Skin of body (tissue), 3 donors: ENCODE measurements at places on chromosomes 2 and 18.

- peak; percentile 70 for DNase-seq
These were observed 40.1 kb downstream of the RTN4 start for GRCh38 chr2:55010149-55010591.

DNA sequence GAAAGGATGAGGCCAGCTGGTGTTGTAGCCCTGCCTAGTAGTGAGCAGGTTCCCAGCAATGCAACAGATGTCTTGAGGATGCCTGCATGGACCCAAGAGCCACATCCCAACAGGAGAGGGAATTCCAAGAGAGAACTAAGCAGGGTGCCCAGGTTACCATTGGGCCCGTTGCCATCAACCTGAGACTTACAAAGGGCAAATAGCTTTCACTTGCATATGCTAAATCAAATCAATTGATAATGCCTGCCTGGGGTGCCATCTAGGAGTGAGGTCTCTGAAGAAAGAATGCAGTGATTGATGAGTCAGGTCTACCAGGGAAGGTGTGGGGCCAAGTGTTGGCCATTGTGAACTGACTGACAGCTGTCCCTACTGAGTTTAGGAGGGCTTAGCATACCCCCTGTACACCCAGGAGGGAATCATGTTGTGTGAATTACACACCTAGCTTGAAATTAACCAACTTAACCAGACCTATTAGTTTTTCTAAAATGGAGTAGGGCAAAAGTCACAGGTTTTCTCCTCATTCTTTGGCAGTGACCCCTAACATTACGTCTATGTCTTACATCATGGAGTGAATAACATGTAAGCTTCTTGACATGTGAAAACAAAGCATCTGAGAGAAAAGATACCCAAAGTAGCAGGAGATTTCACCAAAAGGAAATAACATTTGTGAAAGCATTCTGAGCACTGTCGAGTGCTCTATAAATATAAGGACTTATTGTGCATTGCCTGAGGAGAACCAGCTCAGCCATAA is 32.3 kb downstream of the FHOD3 start:
- no peak for DNase-seq

DNA sequence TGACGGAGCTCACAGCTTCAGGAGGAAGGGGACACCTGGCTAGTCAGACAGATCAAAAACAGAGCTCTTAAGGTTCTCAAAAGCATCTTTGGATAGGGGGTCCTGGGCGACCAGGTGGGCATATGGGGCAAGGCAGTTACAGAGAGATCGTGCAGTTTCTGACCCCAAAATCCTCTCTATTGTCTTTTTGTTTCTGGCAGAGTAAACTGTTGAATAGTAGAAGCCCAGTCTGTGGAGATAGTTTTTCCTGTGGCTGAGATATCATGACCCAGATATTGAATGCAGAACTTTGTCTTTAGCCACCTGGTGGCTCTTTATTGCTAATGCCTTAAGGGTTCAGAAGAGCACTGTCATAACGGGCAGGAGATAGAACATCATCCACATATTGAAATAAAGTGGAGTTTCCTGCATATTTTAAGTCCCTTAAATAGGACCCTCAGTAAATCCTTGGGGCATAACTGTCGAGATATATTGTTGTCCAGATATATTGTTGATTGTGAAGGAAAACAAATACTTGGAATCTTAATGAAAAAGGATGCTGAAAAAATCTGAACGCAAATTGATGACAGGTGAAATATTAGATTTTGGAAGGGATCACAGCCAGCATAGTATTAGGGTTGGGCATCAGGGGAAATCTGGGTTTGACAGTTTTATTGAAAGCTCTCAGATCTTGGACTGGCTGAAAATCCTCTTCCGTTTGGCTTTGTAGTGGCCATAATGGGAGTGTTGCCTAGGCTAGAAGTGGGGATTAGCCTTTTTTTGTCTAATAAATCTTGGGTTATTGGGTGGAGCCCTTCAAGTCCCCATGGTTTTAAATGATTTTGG is 14.1 kb upstream of the ZDBF2 start:
- DNase-seq, result no peak

- DNase-seq, result no peak
These were observed 7.0 kb upstream of the FAM178B start for GRCh38 chr2:96993367-96993766.

- no peak for DNase-seq
These were observed 84.5 kb upstream of the TLK1 start for GRCh38 chr2:171244970-171245782.

DNA sequence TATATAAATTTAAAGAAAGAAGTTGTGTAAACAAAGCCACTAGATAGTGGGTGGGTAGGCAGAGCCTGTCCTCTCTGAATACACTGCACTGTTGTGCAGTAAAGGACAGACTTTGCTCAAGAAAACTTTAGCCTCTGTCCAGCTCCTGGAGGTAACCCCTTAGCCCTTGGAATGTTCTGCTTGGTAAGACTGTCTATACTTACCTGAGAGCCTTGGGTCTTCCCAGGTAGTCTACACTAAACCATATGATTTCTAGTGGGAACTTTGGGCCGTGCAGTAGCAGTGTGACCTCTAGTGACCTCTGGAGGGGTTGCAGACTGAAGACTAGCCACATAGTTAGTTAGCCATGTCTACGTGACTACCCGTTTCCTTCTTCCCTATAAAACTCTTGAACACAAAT is 678.3 kb upstream of the NRXN1 start:
- DNase-seq, result no peak

- DNase-seq, result no peak
These were observed 41.7 kb downstream of the PRKRA start for GRCh38 chr2:178409261-178409660.

DNA sequence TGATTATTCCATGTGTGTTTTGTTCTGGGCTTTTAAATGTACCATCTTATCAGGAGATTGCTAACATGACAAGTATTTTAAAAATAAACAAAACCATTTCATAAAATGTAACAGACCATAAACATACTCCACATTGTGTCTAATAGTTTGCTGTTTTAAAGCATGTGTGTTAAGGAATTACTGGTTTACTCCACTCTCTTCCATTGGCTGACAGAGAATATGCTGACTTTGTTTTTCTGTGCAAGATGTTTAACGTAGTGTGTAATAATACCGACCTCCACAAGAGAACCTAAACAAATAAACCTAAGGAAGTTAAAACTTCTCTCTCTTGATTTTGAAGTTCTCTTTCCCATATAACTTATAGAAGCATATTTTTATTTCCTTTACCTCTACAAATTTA is 17.0 kb upstream of the TMEM18 start:
- DNase-seq, result peak; percentile 46

DNA sequence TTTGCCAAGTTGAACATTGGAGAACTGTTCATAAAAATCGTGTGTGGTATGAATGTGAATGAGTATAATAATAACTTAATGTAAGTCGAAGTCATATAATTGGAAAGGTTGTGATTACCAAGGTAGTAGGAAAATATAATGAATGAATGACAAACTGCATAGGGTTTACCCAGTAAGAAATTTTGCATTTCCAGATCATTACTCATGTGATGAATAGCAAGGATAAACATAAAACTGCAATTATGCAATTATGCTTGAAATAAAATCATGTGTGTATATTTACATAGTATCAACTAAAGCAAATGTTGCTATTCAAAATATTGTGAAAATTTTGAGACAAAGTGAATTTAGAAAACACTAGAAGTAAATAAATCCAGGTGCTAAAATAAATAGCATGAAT is 1108.7 kb upstream of the TMEFF2 start:
- no peak for DNase-seq

DNA sequence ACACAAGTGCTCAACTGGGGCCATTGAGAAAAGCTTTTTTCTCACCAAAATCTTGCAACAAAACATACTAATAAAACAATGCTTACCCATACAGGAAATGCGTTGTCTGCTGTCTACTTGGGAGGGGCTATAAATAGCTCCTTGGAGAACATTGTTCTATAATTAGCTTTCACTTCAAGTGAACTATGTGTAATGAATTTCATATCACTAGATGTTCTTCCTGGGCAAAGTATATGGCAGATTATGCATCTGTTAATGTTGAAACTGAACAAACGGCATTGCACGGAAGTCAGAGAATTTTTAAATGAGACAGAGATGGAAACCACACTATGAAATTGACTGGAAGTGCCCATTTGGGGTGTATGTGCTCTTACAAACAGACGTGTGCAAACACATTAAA is 6.4 kb upstream of the NPAS2 start:
- no peak for DNase-seq

DNA sequence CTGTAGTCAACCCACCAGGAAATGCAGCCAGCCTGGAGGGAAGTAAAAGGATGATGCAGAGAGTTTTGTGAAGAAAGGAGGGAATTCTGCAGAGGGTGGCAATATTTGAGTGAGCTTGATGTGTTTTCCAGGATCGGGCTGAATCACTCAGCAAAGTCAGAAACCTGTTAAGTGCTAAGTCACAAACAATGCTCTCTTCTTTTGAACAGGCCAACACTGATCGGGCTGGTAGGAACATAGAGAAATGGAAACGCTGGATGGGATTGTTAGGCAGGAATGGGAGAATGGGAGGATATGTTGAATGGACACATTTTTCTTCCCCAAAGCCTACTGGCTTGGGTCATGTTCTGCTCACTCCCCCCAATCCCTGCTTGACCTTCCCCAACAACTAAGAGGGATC is 36.6 kb downstream of the KCNS3 start:
- DNase-seq, result no peak

GRCh38 chr18:41042866-41043265 is 912.2 kb upstream of the PIK3C3 start:
- DNase-seq, result no peak

GRCh38 chr2:62369541-62370202 is 136.3 kb downstream of the TMEM17 start:
- no peak for DNase-seq

- DNase-seq, result no peak
These were observed 579.0 kb downstream of the PLCL1 start for GRCh38 chr2:198383392-198383791.

DNA sequence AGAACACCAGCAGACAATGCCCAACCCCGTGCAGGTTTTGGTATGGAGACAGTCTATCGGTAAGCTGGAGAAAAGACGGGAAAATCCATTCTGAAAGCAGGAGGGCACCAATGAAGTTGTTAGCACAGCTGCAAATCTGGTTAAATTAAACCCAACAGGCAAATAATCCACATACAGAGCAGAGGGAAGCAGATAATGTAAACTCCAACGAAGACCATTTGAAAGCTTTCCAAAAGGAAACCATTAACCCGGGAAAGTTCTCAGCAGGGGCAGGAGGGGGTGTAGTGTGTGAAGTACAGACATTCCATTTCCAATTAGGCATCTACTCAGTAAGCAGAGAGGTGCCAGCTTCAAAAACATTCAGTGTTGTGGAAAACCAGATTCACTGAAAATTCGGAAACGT is 10.3 kb downstream of the EDAR start:
- peak; percentile 2 for DNase-seq

GRCh38 chr2:216987252-216987821 is 127.5 kb upstream of the TNP1 start:
- peak; percentile 99 for DNase-seq

GRCh38 chr18:5982332-5982731 is 87.0 kb upstream of the TMEM200C start:
- DNase-seq, result no peak

GRCh38 chr2:218990612-218991011 is 2.6 kb downstream of the CRYBA2 start:
- no peak for DNase-seq

DNA sequence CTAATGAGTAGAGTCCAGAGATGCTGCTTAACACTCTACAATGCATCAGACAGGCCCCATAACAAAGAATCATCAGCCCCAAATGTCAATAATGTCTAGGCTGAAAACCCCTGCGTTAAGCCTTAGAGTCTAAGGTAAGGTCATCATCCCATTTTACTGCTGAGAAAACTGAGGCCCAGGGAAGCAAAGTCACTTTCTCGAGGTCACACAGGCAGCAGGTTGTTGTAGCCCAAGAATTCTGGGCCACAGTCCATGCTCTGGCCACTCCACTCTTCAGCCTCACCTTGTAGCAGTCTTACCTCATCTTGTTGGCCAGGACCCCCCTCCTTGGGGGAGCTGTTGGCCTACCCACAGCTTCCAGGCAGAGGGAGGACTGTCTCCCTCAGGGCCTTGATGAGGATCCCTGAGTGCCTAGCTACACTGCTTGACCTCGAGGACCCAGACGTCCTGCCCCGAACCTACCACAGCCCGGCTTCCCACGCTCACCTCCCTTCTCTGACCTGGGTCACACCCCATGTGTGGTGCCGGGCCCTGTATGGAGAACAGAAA is 54.4 kb downstream of the SMAD7 start:
- DNase-seq, result no peak

DNA sequence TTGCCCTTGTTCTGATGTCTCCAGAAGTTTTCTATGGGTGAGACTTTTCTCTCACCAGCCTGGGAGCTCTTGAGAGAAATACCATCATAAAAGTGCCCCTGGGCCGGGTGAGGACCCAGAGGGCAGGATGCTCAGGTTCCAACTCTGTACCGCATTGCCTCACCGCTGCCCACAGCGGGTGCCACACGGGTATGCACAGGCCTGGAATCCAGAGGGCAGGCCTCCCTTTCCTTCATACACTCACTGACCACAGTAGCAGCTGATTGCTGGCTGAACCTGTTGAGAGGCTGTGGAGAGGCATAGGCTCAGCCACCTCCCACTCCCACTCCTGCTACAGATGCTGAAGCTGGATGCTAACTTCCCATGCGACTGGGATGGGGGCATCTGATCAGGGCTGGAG is 293.8 kb downstream of the CYP26B1 start:
- no peak for DNase-seq

DNA sequence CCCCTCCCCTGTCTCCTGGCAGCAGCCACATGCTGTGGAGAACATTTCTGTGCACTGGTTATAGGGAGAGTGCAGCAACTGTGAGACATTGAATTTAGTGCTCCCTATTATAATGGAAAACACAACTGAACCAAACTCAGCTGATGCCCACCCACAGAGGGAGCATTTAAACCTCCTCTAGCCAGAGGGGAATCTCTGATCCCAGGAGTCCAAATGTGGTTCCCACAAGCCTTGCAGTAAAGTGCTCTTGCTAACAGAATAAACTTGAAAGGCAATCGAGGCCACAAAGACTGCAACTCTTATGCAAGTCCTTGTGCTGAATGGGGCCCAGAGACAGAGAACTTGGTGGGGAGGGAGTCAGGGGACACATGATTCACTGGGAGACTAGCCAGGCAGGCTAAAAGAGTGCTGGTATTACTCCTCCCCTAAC is 638.8 kb upstream of the VRK2 start:
- no peak for DNase-seq

- peak; percentile 89 for DNase-seq
These were observed 210.6 kb downstream of the TMEM247 start for GRCh38 chr2:46689993-46690392.
